ENCODE measurements at places on chromosomes 2 and 18.

GRCh38 chr2:33033606-33034081, 86.9 kb downstream of the LTBP1 start:
- no peak for DNase-seq

GRCh38 chr18:58542426-58543159, 86.3 kb downstream of the ALPK2 start:
- no peak for DNase-seq

DNA sequence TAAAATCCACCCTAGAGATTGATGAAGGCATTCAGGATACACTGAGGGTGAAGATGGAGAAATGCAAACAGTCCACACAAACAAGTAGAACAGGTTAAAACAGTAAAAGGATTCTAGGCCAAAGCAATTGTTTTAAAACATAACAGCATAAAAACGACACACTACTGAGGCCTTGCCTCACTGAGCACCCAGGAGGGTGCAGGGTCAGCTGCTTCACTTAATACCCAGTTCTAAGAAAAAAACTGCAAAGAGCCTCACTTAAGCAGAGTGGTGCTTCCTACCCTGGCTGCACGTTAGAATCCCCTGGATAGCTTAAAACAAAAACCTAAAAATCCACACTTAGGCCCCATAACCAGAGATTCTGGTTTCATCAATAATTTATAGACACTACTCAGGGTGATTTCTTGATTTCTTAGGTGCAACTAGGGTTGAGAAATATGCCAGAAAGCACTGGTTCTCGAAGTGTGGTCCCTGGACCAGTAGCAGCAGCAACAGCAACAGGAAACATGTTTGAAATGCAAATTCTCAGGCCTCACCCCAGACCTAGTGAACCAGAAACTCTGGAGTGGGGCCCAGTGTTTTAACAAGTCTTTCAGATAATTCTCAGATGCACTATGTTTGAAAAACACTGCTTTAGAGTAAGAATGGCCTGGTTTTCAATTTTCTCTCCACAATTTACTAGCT, 279.1 kb downstream of the ZEB2 start:
- no peak for DNase-seq

DNA sequence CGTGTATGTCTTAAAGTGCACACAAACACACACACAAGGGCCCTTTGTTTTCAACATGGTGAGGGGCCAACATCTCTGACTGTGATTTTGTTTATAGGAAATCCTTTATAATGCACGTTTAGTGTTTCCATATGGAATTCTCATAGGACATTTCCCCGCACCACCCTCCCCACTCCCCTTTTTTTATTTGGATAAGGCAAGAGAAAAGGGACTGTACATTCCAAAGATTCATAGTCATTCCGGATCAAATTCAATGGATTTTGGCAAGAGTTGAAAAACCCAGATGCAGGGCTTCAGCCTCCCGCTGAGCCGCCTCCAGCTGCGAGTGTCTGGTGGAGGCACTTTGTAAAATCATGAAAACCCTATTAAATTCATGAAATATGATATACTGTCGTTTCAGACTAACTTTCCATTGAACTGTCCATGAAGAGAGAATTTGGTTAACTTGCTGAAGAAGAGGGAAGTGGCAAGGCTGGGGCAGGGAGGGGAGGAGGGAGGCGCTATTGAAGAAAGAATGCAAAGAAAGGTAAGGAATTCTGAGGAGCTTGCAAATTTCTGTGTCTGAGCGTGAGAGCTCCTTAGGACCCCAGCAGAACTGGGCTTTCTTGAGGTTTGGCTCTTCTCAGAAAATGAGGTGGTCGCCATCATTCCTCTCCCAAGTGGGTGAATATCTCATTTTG, 25.8 kb upstream of the SLC14A2 start:
- DNase-seq, result no peak

DNA sequence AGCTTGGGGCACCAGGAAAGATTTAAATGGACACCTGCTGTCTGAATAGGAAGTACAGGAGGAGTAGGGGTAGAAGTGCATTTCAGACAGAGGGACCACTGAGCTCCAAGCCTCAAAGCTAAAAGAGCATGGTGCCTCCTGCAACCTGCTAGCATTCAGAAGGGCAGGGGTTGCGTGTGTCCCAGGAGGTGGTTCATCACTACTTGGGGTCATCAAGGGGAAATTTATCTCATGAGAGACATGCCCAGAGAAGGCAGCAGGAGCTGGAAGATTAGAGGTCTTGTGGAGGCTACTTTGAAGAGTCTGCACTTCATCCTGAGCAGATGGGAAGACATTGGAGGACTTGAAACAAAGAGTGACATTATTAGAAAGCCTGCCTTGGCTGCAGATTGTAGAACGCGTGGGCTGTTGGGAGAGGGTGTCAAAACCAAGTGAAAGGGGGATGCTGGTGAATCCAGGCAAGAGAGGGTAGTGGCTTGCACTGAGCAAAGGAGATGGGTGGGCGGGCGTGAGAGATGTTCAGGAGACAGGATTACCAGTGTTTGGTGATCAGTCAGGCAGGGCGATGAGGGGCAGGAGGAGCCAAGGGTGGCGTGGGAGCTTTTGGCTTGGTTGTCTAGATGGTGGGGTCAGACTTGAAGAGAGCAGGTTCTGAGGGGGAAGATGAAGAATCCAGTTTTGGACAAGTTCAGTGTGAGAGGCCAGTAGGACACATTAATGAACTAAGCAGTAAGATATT, 154.0 kb downstream of the DYSF start:
- no peak for DNase-seq

- no peak for DNase-seq
Measured at GRCh38 chr2:158914731-158915130, 53.7 kb upstream of the TANC1 start.

- no peak for DNase-seq
Measured at GRCh38 chr2:8435608-8436007, 246.2 kb upstream of the ID2 start.

DNA sequence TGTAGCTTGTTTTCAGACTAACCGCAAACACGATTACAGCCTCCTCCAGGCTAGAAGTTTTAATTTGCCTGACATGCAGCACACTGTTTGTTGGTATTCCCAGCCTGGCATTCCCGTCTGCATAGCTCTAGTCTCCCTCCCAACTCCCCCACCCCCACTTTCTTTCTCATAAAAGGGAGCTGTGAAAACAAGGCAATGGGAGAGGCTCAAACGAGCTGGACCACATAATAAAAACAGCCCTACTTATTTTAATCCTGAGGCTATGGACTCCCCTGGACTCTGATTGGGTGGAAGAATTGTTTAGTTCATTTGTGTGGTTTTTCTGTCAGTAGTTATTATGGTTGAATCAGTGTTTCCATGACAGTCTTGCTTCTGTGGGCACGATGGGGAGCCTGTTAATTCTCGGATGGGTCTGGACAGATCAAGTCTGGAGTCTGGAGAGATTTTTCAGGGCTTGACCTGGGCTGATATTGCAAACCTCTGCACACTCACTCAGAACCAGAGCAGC, 1.2 kb downstream of the STON1 start:
- DNase-seq, result no peak

- DNase-seq, result no peak
Measured at GRCh38 chr2:67066782-67067181, 330.4 kb upstream of the ETAA1 start.

DNA sequence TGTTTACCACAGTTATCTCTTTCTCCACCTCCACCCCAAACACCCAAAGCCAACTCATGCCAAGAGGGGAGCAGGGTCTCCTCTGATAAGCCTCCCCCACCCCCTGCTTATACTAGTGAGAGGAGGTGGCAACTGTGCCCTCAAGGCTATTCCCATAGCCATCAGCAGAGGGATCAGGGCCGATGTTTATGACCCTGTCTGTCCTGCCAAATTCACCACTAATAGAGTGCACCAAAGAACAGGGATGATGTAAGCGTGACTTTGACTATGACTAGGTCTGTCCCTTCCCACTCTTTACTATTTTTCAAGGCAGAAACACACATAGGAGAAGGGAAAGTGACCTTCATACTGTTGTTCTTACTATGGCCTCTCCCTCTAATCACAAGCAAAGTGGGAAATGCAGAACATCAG, 74.6 kb downstream of the CLHC1 start:
- no peak for DNase-seq

DNA sequence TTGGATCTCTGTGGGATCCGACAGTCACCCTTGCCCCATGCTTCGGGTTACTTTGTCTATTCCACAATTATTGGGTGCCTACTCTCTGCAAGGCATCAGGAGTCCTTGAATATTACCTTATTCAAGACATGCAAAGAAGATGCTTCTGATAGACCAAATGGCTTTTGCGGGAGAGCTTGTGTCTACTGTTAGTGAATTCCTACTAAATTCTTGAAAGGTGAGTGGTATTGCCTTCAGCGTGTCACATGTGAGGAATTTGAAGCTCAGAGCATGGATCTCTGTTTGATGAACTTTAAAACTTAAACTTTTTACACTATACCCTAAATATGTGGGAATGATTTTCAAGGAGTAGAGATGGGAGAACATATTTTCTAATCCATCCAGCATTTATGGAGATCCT, 184.4 kb downstream of the LTBP1 start:
- no peak for DNase-seq

GRCh38 chr2:199956062-199956380, 639 bp downstream of the MAIP1 start:
- no peak for DNase-seq

DNA sequence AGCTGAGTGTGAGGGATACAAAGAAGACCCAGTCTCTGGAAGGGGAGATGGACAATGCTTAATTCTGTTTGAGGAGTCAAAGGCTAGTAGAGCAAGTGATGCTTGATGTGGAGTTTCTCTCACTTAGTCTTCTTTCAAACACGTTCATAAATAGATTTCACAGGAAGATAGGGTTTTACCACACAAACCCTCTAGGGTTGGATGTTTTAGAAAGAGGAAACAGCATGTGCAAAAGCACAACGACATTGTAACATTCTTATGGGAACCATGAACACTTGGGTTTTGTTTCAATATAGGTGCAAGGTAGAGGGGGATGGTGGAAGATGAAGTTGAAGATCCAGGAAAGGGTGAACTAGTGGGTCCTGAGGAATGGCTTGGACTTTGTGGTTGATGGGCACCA, 10.8 kb upstream of the EFEMP1 start:
- DNase-seq, result no peak

DNA sequence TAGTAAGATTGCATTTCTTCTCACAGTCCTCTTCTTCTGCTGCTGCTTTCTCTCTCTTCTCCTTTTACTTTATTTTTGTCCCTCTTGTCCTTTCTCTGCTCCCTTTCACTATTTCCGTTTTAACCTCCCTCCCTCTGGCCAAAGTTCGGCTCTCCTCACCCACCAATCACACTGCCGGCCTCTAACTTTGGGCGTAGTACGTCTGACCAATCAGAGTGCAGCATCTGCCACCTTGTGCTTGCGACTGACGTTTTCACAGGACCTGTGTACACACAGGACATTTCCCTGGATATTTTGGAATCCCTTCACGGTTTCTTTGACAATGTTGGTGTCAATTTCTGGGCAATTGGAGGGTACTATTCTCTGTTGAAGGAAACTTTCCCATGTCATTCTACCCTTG, 22.6 kb upstream of the ICOS start:
- DNase-seq, result no peak

GRCh38 chr2:1563943-1564891, 151.0 kb downstream of the TPO start:
- peak; percentile 43 for DNase-seq

GRCh38 chr2:219748671-219749570, 121.5 kb downstream of the SLC4A3 start:
- no peak for DNase-seq

DNA sequence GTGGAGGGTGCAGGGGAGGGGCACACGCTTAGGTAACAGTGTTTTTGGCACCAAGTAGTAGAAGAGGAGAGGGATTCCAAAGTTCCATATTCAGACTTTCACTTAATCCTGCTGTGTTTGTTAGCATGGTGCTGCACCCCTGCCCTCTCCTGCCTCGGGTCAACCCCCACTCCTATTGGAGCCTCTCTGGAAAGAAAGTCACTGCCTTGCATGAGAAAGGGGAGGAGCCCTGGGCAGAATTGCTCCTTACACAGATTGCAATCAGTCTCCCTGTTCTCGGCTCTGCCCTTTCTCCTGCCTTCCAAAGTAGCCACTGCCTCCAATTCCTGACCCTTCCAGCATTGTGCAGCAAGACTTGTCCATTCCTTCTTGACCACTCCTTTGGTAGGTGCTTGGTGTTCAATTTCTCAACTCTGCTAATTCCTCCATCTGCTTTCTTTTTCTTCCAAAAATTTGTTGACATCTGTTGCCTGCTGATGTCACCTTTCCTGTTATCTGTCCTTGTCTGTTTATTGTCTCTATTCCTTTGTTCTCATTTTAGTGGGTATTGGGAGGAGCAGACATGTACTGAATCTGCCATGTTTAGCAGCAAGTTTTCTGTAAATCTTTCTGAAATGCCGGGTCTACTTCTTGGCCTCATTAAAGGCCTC, 225.4 kb downstream of the LOXHD1 start:
- DNase-seq, result no peak

- DNase-seq, result no peak
Measured at GRCh38 chr2:136068581-136069227, 49.2 kb downstream of the CXCR4 start.

DNA sequence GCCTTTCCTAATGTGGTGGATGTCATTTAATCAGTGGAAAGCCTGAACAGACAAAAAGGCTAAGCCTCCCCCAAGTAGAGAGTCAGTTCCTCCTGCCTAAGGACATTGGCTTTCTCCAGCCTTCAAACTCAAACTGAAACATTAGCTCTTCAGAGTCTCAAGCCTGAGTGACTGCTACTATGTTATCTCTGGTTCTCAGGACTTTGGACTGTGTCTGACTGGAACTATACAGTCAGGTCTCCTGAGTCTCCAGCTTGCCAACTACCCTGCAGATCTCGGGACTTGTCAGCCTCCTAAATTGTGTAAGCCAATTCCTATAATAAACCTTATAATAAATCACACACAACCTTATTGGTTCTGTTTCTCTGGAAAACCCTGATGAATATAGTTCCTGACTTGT, 12.6 kb downstream of the HYCC2 start:
- no peak for DNase-seq

DNA sequence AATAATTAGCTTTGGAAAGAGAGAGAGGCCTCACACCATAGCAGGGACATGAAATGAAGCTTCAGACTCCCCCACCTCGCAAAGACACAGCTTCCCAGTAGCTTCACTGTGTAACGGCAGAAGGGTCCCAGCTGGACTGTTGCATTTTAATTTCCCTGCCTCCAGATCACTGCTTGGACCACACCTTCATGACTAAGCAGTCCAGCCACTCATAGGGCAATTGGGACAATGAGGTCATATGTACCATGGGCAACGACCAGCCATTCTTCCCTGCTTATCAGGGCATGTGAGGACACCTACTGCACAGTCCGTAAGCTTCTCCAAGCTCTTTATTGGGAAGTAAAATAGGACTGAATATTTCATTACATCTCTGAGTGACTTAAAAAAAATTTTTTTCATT, 183.0 kb downstream of the MREG start:
- DNase-seq, result no peak

GRCh38 chr18:53883771-53884170, 340.7 kb downstream of the MBD2 start:
- DNase-seq, result no peak

DNA sequence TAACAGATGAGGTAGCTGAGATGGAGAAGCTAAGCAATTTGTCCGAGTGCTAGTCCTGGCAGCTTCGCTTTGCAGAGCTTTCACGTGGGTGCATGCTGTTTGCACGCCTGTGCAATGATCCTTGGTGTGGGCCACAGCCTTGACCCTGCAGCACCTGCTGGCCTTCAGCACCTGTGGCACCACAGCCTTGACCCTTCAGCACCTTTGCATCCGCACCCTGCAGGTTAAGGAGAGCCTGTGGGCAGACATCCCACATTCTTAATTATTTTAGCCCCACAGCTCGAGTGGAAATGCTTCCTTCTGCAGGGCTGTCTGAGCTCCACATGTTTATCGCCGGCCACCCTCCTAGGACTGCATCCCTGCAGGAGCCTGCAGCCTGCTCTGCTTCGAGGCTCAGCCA, 19.3 kb downstream of the NCK2 start:
- peak; percentile 5 for DNase-seq

- no peak for DNase-seq
Measured at GRCh38 chr2:38898256-38898655, 8.6 kb downstream of the ARHGEF33 start.
